IMR-90 (cell line): ENCODE measurements at places on chromosomes 2 and 18. TPM values are rescaled to one million over a fixed set of nuclear protein-coding genes. Genes with fewer than 3 reads are reported as not detected.
A peak's percentile ranks its signal among the peaks of the same experiment; 100 is the strongest.

DNA sequence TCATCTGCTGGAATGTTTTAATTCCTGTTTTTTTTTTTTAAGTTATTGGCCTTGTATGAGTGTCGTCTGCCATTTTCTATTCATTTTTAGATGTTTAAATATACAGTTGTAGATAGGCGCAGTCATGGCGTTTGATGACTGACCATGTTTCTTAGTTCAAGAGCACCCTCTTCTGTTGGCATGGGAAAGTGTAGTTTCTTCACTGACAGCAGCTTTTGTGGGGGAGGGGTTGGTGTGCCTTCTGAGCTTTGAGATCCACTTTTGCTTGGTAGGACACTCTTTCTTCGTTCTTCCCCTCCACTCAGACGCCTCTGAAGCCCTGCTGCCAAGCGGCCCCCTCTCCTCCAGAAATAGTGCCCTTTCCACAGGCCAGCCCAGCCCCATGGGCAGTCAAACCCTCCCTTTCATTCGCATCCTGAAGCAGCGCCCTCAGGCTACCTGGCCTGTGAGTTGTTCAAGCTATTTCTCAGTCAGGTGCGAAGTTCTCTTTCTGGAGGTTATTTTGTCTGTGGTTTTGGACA, 492.0 kb downstream of the TNS1 start:
- no peaks in the 10 kb centered on the region for H3K27me3 ChIP-seq
- no peak overlapping the region for H3K4me3 ChIP-seq
- DNase-seq: peak; percentile 93
- peaks cover 17% of the 10 kb centered on the region for H3K4me1 ChIP-seq

DNA sequence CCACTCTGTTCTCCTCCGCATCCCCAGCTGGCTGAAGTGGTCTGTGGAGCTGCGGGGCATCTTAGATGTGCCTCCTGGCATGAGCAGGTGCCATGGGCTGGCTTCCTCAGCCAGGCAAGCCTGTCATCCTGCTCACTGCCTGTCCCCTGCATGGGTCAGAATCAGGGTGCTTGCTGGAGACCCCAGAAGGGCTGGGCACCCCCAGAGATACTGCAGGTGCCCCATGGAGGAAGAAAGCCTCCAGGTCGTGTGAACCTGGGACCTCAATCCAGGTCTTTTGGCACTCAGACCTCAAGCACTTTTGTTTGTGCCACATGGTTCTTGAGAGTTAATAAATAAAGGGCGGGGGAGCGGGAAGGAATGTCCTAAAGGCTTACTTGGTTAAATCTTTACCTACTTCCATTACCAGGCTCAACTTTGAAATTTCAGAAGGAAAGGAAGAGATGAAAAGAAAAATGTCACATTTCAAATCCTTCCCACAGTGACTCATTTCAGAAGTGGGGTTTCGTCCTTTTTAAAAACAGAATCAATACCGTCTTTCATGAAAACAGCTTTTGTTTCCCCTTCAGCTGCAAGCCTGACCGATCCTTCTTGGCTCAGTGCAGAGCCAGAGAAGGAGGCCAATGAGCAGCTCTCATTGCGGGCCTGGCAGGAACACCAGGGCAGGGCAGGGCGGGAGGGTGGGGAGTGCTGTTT, 69.9 kb downstream of the RHOB start:
- peak; percentile 42 for DNase-seq
- no peaks in the 10 kb centered on the region for H3K36me3 ChIP-seq
- no peaks in the 10 kb centered on the region; the same call in 1 of the 2 replicates for H3K27me3 ChIP-seq
- no peak overlapping the region for H3K4me3 ChIP-seq

DNA sequence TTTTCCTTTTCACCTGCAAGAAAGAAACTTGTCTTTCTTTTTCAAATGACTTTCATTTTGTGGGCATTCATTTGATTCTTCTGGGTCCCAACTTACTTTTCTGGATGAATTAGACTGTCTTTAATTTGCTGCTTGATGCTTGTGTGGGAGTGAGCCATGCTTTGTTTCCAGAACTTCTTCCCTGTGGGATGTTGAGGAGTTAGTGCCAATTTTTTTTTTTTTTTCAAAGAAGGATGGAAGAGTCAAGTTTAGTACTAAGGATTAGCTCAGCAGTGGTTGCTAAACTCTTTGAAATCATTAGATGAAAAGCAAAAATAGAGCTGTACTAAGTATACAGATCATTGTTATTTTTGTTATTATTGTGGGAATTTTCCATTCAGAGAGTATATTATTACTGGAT, 17.2 kb upstream of the KCTD1 start:
- no peaks in the 10 kb centered on the region for H3K4me1 ChIP-seq
- no peak for DNase-seq

DNA sequence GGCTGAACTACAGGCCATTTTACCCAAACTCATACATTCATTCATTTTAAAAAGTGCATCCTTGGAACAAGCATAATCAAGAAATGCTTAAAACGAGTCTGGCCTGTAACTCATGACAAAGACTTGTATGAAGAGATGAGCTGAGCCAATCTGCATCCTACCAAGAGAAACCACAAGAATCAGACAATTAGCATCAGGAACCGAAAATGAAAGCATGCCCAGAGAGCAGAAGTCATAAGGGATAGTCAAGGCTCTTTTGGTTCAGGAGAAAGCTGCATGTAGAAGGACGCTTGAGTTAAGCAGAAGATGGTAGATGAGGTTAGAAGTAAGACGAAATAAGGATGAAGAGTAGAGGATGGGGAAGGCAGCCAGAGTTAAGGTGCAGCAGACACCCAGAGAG, 137.0 kb upstream of the CTNNA2 start:
- H3K27ac ChIP-seq: no peak overlapping the region
- H3K36me3 ChIP-seq: no peaks in the 10 kb centered on the region
- H3K27me3 ChIP-seq: no peaks in the 10 kb centered on the region
- DNase-seq: no peak
- H3K4me1 ChIP-seq: no peaks in the 10 kb centered on the region

The PSME4 gene
- 58.9 and 61.3 TPM in 2 replicates for total RNA-seq

The MAL gene
- not detected in 2 replicates for total RNA-seq

The RPRM gene
- not detected in 2 replicates for total RNA-seq

The DNER gene
- under 0.01 TPM in 2 replicates for total RNA-seq
